Activated CD4-positive, alpha-beta T cell treated with anti-CD3 and anti-CD28 coated beads for 36 hours (primary cell): ENCODE measurements at places on chromosomes 11 and 22. TPM values are rescaled to one million over a fixed set of nuclear protein-coding genes. Genes with fewer than 3 reads are reported as not detected.

- DNase-seq: no peak
Measured at GRCh38 chr11:61680622-61681221, 531 bp downstream of the DAGLA start.

DNA sequence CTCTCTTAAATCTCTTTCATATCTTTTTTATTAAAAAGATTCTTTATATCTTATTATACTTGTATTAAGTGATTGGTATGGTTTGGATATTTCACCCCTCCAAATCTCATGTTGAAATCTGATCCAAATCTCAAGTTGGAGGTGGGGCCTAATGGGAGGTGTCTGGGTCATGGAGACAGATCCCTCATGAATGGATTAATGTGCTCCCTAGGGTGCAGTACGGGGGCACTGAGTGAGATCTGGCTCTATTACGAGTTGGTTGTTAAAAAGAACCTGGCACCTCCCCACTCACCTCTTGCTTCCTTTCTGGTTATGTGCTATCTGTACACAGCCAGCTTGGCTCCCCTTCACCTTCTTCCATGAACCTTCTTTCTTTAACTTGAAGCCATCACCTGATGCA is 149.6 kb downstream of the CWF19L2 start:
- DNase-seq: no peak

GRCh38 chr11:10505278-10506007 is 35.5 kb downstream of the RNF141 start:
- no peak for DNase-seq

The PRR33 gene
- total RNA-seq: 0.07 TPM

GRCh38 chr11:124167826-124168231 is 15.3 kb upstream of the OR10D3 start:
- no peak for DNase-seq

GRCh38 chr11:60672255-60672654 is 27.2 kb upstream of the MS4A8 start:
- no peak for DNase-seq

The ELMOD1 gene
- total RNA-seq: not detected

The OR2D2 gene
- 0.44 TPM for total RNA-seq

The RHOD gene
- 0.47 TPM for total RNA-seq

The PHETA2 gene
- total RNA-seq: 1.4 TPM
